ENCODE measurements at places on chromosomes 4 and X. TPM values are rescaled to one million over a fixed set of nuclear protein-coding genes. Genes with fewer than 3 reads are reported as not detected.

Gene NALF2
- 0.80 TPM for polyA plus RNA-seq

Gene TMEM31
- polyA plus RNA-seq = 1.1 TPM

DNA sequence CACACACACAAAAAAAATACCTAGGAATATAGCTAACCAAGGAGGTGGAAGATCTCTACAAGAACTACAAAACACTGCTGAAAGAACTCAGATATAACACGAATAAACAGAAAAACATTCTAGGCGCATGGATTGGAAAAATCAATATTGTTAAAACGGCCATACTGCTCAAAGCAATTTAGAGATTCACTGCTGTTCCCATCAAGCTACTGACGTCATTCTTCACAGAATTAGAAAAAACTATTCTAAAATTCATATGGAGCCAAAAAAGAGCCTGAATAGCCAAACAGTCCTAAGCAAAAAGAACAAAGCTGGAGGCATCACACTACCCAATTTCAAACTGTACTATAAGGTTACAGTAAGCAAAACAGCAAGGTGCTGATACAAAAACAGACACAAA is 390.2 kb downstream of the IDS start:
- no peak for DNase-seq

- no peak for DNase-seq
Measured at GRCh38 chr4:22713841-22714240, 21.1 kb downstream of the GBA3 start.
